ENCODE measurements at places on chromosomes 2 and 18.

- DNase-seq = no peak
Observed at GRCh38 chr18:22346953-22347605, 70.6 kb downstream of the CTAGE1 start.

GRCh38 chr2:43238176-43238575 is 11.8 kb upstream of the ZFP36L2 start:
- no peak for DNase-seq

DNA sequence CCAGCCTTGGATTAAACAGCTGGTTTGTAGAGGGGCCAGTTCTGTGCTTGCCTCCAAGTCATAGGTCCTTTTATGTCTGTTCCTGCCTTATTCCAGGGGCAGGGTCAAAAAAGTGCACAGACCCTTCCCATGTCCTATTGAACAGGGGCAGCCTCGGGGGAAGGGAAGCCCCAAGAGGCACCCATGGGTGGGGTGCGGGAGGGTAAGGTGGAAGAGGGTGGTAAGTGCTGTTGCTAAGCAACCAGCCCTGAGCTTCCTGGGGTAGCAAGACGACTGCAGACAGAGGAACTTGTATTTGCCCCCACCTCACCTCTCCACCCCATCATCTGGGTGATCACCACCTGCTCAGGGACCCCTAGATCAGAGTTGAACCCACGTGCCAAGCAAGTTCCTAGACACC is 7.7 kb downstream of the DNMT3A start:
- no peak for DNase-seq

DNA sequence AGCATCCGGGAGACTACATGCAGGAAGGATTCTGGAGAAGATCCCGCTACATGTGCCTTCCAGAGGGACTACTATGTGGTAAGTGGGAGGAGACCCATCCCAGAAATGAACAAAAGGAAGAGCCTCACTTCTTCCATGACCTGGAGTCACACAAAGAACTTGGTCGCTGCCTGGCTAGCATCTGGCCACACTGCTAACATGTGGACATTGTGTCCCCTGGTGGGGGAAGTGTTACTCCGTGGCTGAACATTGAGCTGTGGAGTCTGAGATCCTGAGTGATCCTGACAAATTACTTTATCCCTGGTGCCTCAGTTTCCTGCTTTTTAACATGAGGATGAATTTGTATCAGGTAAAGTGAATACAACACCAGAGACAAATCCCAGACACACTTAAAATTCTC is 8.4 kb downstream of the SPP2 start:
- no peak for DNase-seq

- no peak for DNase-seq
Observed at GRCh38 chr2:24228470-24228869, 53.6 kb downstream of the FAM228A start.

GRCh38 chr18:22538426-22538825 is 120.7 kb upstream of the CTAGE1 start:
- no peak for DNase-seq

- no peak for DNase-seq
Observed at GRCh38 chr2:197759013-197759412, 26.1 kb downstream of the BOLL start.

DNA sequence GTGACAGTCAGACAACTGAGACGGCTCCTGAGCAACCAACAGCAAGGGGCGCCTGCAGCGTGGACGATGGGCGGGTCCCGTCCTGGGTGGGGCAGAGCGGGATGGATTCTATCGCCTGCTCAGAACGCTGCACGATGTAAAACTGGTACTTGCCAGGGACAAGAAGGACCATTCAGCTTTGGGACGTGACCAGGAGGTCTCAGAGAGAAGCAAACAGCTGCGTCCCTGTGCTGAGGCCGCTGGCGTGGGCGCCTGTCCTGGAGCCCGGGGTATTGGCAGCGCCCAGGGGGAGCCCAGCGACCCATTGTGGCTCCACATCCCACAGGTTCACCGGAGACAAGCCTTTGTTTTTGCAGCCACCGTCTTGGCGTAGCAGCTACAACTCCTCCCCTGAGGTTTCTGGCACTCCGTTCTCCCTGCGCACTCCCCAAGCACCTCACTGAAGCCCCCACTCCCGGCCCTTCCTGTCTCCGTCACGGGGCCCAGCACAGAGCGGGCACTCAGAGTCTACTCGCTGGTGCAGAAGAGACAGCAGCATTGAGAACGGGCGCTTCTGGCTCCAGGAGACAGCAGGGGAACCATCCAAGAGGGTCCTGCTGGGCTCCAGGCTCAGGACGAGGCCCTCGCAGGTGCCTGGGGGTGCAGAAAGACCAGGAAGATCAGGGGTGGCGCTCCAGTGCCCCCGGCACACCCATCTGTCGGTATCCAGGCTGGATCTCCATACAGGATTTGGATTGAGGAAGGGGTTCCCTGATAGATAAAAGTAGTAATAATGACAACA is 22.1 kb upstream of the KCNG2 start:
- no peak for DNase-seq

Measured in iPS DF 19.7 (cell line).